ENCODE measurements at places on chromosomes 1 and 21.

DNA sequence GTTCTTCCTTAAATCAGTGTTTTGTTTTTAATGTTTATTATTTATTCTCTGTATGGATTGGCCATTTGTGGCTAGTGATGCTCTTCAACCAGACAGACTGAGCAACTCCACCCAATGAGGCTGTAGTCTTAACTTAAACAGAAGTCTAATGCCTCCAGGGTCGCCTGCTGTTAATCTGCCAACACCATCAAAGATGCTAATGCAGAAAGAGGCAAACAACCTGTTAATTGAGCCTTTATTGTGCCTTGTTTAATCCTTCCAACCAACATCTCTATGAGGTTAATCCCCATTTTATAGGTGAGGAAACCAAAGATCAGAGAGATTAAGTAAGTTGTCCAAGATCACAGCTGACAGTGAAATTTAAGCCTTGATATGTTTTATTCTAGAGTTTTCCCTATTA lies 79.4 kb upstream of the SSX2IP start:
- no peak for DNase-seq

GRCh38 chr1:162265983-162266382 lies 110.7 kb downstream of the SPATA46 start:
- DNase-seq = no peak

GRCh38 chr1:225825078-225825477 lies 15.2 kb downstream of the EPHX1 start:
- no peak for DNase-seq

DNA sequence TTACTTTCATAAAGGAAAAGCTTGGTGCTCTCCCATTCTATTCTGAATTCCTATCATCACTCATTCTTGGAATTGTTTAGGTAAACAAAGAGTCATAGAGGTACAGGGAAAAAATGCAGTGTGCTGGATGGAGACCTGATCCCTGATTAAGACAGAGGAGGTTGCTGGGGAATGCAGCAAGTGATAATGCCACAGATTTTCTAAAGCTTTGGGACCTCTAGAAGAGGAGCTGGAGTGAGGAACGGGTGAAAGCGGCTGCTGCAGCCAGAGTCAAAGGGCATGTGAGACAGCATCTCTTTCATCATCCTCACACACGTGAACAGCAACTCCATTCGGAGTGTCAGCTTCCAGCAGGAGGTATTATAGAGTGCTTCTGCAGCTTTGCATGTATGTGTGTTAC lies 54.9 kb upstream of the DIPK1A start:
- DNase-seq = no peak

- peak; percentile 46 for DNase-seq
Observed at GRCh38 chr1:206479183-206480125, 9.2 kb downstream of the IKBKE start.

DNA sequence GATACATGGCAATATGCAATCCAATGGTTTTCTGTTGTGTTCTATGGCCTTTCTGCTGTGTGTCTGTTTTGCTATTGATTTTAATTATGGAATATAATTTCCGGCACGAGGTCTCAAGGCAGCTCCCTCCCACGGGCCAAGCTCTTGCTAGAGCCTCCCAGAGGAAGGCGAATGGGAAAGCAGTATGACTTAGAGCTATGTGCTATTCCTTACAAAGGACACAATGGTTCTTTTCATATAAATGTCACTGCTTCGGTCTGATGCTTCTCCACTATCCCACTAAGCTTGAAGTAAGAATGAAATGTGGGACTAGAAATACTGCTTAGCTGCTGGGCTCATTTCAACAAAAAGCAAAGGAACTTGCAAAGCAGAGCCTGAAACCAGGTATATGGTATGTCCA lies 322.2 kb upstream of the BEND5 start:
- DNase-seq = no peak

DNA sequence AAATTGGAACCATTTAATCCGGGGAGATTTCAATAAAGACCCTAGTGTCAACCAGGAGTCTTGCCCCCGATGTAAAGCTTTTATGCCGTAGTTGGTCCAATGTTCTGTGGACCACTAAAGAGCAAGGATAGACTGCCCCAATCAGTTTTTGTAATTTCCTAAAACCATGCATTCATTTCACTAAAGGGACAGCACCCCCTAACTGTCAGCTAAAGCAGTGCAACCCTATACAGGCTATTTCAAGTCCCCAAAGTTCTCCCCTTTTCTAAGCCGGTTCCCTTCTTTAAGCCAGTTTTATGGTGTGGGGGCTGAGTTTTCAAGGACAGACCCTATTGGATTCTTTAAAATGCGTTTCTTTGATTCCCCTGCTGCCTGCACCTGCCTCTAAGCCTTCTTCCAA lies 12.7 kb upstream of the PDPN start:
- no peak for DNase-seq

Measured in activated CD4-positive, alpha-beta T cell treated with anti-CD3 and anti-CD28 coated beads for 1 hour (primary cell).